Urothelium cell line (cell line): ENCODE measurements at places on chromosomes 2 and 18.

GRCh38 chr18:40902436-40902835 lies 1052.6 kb upstream of the PIK3C3 start:
- DNase-seq: no peak

GRCh38 chr2:236749346-236749745 lies 179.7 kb downstream of the ACKR3 start:
- peak; percentile 58 for DNase-seq

GRCh38 chr2:95709831-95710230 lies 118.0 kb downstream of the TRIM43 start:
- no peak for DNase-seq

- no peak for DNase-seq
Observed at GRCh38 chr2:198321522-198322088, 517.2 kb downstream of the PLCL1 start.

GRCh38 chr18:51069885-51070284 lies 39.9 kb downstream of the SMAD4 start:
- no peak for DNase-seq

DNA sequence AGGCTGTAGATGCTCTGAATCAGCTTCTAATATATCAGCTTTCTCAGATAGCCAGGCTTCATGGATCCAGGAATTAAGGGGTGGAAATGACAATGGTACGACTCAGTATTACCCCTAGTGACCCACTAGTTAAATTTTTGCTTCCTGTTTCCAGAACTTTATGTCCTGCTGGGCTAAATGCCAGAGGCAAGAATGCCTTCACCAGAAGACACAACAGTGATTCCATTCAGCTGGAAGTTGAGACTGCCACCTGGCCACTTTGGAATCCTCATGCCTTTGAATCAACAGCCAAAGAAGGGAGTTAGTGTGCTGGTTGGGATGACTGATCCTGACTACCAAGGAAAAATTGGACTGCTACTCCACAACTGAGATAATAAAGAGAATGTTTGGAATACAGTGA lies 239.1 kb downstream of the ASXL3 start:
- no peak for DNase-seq

DNA sequence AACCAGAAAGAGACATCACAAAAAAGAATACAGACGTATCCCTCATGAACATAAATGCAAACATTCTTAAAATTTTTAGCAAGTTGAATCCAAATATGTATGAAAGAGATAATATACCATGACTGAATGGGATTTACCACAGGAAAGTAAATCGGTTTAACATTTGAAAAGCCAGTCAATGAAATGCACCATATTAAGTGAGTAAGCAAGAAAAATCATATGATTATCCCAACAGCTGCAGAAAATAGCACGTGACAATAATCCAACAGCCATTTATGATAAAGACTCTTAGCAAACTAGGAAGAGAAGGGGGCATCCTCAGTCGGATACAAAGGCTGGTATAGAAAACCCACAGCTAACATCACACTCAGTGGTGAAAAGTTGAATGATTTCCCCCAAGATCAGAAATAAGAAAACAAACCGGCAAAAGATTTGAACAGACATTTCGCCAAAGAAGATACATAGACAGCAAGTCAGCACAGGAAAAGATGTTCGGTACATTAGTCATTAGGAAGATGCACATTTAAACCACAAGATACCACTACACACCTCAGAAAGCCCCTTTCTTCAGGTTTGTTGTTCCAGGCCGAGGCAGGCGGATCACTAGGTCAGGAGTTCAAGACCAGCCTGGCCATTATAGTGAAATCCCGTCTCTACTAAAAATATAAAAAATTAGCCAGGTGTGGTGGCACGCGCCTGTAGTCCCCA lies 144.3 kb downstream of the INHBB start:
- no peak for DNase-seq

DNA sequence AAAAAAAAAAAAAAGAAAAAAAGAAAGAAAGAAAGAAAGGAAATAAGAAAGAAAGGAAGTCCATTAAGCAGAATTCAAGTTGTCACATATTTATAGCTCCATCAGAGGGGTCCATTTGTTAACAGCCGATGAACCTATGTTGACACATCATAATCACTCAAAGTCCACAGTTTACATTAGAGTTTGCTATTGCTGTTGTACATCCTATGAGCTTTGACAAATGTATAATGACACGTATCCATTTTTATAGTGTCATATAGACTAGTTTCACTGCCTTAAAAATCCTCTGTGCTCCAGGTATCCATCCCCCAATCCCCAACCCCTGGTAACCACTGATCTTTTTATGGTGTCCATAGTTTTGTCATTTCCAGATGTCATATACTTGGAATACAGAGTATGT lies 335.2 kb downstream of the RND3 start:
- DNase-seq: no peak

GRCh38 chr2:30433541-30434299 lies 13.3 kb upstream of the LCLAT1 start:
- no peak for DNase-seq

GRCh38 chr2:16832910-16833309 lies 167.3 kb upstream of the CYRIA start:
- DNase-seq: no peak

DNA sequence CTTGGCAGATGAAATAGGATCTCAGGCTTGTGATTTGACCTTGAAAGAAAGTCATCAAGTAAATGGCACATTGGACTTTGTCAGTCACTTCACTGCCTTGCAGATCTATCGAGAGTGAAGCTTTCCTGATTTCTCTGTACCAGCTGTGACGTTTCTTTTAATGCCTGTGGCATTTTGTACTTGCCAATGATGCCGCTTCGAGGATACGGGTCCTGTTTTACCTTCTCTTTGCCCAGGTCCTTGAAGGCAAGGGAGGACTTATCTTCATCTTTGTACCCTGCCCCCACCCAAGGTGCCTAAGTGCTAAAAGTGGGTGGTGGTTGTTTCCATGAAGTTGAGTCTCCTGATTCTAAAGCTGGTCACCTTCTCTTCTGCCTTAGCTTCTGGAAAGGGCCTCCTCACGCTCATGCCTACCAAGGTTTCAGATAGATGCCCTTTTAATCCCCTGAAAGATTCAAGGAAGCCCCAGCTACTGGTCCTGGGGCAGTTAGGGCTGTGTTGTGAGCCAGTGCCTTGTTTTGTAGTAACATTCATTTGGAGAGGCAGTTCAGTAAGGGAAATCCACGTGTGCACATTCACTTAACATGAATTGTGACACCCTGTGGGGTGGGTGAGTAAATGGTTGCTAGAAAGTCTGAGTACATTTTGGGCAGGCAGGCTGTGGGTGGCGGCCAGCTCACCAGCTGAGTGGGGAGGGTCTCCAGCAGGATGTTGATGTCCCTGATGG lies 6.1 kb downstream of the LBH start:
- no peak for DNase-seq
